Stimulated activated CD8-positive, alpha-beta memory T cell treated with anti-CD3 and anti-CD28 coated beads, Interleukin-4, amount 100 ng/mL, for 4 hours (primary cell): ENCODE measurements at places on chromosomes 4 and X.

GRCh38 chrX:136250191-136251040 is 784 bp downstream of the MAP7D3 start:
- peak; percentile 9 for DNase-seq

- DNase-seq, result no peak
These were observed 169.5 kb downstream of the ARHGAP10 start for GRCh38 chr4:147901388-147901787.

DNA sequence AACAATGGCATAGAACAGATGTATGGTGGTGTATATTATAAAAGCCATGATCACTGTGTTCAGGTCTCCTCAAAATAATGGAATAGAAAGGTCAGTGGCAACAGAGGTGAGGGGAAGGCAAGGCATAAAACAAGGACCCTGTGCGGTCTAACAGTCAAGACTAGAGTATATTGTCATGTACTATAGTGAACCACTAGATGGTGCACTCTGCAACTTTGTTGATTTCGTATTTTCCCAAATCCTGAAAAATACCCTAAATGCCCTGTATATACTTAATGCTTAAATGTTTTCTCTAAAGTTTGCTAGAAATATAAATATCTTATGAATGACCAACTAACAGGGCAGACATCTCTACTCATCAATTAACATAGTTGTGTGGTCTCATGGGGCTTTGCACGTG is 453.0 kb downstream of the PCDH11X start:
- DNase-seq, result no peak

DNA sequence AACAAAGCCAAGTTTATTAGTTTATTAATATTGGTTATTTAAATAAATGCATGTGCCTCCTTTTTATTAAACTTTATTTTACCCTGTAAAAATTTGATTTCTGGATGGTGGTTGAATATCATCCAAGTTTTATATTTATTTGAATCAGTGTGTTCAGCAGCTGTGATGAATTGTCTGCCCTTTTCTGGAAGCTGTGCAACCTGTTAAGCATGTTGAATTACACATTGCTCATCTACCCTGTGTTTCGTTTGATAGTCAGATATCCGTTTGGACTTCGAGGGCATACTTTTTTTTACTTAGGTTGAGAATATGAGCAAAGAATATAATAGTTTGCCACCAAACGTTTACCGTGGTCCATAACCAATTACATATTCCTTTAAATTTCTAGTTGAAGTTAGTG is 95.8 kb upstream of the TENM3 start:
- no peak for DNase-seq

GRCh38 chr4:33025236-33025635 is 2305.1 kb downstream of the PCDH7 start:
- DNase-seq, result no peak

GRCh38 chr4:75180217-75180616 is 247.3 kb downstream of the PARM1 start:
- no peak for DNase-seq

DNA sequence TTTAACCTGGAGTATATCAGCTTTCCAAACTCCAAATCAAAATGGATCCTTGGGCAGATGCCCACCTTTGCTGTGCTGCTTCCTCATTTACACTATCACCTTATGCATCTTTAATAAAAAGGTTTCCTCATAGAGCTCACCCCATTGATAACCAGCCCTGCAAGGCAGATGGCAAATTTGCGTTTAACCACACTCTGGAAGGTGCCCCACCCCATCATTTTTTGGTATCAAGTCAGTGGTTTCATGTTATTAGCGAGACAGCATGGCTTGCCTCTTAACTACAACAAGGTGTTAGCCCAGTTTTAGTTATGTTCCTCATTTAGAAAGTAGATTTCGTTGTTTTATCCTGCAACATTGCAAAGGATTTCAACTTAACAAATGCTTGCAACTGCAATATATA is 214.0 kb upstream of the WDFY3 start:
- no peak for DNase-seq

- no peak for DNase-seq
These were observed 108.1 kb downstream of the DHX15 start for GRCh38 chr4:24476282-24476681.

DNA sequence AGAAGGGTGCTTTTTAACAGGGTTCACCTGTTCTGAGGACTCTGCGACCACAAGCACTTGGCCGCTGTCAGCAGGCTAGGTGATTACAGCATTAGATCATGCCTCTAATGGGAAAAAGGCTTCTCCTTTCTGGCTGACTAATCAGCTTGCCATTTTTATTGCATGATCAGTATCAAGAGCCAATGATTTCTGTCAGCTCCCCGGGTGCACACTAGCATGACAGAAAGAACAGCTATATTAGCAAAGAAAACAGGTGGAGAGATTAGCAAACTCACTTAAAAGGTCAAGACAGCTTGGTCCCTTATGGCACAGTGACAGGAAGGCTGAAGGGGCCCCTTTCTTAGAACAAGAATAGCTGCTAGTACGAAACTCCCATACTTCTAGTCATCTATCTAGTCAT is 170.0 kb downstream of the SMIM20 start:
- DNase-seq, result no peak

DNA sequence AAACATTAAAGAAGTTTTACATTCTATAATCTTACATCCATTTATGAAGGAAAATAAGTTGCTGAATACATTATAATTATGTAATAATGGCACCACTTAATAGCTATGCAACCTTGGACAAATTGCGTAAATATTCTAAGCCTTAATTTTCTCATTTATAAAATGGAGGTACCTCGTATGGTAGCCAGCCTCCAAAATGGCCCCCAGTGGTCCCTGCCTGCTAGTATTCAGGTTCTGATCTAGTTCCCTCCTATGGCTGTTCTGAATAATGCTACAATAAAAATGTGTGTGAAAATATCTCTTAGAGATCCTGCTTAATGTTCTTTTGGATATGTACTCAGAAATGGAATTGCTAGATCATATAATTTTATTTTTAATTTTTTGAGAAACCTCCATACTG is 11.0 kb upstream of the NKX3-2 start:
- DNase-seq, result no peak

- no peak for DNase-seq
These were observed at the start of gene ZNF732 for GRCh38 chr4:304969-305680. TSS of gene ZNF732 (minus strand) at chr4:305474. CDS start at chr4:305310, 164 bp downstream.

DNA sequence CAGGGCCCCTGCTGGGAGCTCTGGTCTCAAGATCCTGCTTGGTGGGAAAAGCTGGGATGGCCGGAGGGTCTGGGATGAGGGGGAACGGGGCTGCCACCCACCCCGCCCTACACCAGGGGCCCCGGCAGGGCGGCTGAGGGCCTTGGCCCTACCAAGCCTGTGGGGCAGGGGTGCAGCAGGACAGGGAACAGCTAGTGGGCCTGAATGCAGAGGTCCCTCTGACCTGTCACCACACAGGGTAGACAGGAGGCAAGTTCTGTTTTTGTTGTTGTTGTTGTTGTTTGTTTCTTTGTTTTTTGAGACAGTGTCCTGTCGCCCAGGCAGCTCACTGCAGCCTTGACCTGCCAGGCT is 332 bp upstream of the RENBP start:
- no peak for DNase-seq

DNA sequence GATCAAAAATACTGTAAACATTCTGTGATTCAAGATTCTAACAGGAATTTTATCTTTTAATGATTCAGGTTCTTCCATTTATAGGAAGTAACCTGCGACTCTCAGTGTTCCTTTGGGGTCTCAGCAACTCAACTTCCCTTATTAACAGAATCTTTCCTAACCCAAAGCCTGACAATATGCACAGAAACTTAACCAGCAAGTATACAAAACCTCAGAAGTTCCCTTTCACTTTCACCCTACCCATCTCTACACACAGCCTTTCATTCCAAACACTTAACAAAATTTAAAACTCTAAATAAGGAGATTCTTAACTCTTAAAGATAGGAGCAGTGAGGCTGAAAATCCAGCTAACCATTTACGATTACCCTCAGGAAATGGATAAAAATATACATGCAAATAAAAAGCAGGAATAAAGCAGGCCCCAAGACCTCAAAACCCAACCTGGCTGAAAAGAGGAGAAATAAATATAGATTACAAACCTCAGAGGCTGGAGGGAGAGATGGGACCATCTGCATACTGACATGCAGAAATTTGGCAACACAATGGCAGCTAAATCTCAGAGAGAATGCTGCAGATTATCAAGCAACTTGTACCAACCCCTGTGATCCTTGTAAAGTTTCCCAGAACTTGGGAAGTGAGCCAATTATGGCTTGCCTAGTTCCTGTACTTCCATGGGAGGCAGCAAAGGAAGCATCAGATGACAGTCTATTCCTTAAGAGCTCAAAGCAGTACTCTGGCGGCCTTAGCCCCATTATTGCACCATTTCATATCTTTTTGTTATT is 101.0 kb downstream of the ATP11C start:
- no peak for DNase-seq

GRCh38 chrX:103414561-103414960 is 38.2 kb downstream of the BEX3 start:
- DNase-seq, result no peak

GRCh38 chr4:165011403-165011802 is 20.4 kb upstream of the TRIM60 start:
- no peak for DNase-seq

DNA sequence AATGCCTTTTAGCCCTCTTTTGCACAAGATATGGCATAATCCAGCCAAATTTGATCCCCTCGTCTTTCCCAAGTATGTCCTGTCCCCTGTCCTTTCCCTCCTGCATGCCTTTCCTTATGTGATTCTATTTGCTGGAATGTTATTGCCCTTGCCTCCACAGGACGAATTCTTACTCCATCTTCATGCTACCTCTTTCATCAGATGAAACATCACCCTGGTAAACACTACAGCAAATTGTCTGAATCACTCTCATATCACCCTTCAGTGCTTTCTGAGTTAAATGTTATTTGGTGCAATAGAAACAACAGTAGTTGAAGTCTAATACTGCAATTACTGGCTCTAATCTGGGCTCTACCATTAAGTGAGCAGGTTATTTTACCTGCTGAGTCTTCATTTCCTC is 52.2 kb upstream of the FAT1 start:
- DNase-seq, result no peak

GRCh38 chr4:182918791-182919302 is 1.7 kb upstream of the DCTD start:
- DNase-seq, result no peak

DNA sequence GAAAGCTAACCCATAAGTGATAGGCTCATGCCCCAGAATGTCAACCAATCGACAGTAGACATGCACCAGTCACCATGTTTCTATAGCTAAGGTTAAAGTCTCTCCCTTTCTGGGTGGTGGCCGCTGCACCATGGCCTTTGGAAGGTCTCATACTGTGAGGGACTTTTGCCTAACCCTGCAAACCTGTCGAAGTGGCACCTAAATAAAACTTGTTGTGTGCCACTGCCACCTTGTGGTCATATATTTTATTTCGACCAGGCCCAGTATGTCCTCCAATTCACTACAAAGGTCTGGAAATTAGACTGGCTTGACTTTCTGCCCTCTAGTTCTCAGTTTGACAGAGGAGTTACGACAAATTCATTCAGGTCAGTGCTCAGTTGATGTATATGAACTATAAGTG is 163.1 kb downstream of the SMARCA1 start:
- DNase-seq, result no peak

- no peak for DNase-seq
These were observed 11.9 kb downstream of the LRPAP1 start for GRCh38 chr4:3520276-3520675.

- DNase-seq, result no peak
These were observed 194.2 kb downstream of the CLCN4 start for GRCh38 chrX:10350981-10351380.

GRCh38 chr4:99642725-99643489 is 14.7 kb downstream of the C4orf54 start:
- no peak for DNase-seq

DNA sequence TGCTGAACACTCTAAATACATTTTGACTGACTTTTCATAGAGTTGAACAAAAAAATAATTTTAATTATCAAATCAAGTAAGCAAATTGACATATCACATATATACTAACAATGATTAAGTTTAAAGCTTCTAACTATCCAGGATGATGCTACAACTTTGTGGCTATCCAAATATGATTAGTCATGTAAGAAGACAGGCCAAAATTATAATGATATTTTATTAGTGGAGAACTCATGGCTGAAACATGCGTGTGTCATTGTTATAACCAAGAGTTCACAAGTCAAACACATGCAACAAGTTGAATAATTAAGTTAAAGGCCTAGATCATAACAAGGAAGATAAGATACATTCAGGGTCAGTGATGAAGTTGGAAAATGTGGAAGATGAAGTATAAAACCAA is 346.8 kb downstream of the FSTL5 start:
- DNase-seq, result no peak

DNA sequence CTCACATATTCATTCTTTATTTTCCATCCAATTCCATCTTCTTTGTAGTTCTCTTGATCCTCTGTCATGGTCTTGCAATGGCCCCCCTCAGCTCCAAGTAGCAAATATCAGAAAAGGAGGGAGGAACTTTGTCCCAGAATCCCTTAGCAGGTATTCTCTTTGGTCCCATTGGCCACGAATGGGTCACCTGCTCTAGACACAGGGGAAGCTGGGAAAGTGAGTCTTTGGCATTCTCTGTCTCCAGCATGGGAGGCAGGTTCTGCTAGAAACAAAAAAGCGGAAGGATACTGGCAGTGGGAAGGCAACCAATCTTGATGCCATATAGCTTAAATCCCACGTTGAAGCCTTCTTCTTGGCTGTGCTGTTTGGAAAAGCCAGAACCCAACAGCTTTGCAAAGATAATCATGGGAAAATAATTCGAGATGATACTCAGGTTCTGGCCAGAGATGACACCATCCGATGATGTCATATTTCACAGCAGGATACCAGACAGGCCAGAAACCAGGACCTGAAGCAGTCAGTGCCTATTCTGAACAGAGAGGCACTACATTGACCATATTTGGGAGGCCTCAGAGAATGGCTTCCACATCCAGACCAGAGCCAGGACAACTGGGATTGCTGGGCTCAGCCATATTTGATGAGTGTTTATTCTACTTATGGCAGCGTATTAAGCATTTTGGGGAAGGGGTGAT is 110.4 kb upstream of the ATXN3L start:
- no peak for DNase-seq

GRCh38 chr4:76377911-76378310 is 43.0 kb downstream of the CCDC158 start:
- no peak for DNase-seq

GRCh38 chrX:107107459-107107858 is 11.2 kb downstream of the RBM41 start:
- DNase-seq, result no peak

GRCh38 chr4:24126776-24127175 is 236.9 kb upstream of the PPARGC1A start:
- DNase-seq, result no peak

GRCh38 chr4:7646384-7647061 is 211.8 kb upstream of the PSAPL1 start:
- no peak for DNase-seq

DNA sequence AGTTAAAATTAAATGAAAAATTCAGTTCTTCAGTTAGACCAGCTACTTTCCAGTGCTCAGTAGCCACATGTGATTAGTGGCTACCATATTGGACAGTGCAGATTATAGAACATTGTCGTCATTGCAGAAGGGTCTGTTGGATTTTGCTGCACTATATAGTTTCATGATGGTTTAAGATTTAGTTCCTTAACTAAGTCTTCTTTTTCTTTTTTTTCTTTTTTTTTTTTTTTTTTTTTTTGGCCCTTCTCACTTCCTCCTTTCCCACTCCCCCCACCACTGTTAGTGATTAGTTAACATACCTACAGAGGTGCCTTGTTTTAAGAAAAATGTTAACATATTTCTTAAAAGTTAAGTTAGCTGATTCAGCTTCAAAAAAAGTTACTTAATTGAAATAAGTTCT is 9.0 kb downstream of the RAB9A start:
- no peak for DNase-seq
